Foreskin melanocyte (primary cell): ENCODE measurements at places on chromosomes 7 and 10.

DNA sequence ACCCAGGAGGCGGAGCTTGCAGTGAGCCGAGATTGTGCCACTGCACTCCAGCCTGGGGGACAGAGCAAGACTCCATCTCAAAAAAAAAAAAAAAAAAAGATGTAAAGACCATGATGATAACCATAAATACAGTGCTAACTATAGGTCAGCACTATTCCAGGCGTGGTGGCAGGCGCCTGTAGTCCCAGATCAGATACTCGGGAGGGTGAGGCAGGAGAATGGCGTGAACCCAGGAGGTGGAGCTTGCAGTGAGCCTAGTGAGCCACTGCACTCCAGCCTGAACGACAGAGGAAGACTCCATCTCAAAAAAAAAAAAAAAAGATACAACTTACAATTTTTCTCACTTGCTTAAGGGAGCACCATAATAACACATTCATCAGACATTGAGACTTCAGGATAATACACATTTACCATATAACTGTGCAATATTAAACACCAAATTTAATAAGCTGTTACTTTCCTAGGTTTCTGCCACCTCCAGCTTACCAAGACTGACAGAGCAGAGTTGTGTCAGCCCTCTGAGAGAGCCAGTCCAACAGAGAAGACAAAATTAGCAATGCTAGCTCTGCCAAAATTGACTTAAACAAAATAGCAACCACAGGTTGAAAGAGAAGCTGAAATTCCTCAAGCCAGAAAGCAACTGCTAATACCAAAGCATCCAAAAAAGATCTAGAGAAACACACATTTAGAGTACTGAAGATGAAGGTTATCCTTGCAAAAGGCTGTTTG is 8.2 kb downstream of the DNA2 start:
- no peak for DNase-seq

DNA sequence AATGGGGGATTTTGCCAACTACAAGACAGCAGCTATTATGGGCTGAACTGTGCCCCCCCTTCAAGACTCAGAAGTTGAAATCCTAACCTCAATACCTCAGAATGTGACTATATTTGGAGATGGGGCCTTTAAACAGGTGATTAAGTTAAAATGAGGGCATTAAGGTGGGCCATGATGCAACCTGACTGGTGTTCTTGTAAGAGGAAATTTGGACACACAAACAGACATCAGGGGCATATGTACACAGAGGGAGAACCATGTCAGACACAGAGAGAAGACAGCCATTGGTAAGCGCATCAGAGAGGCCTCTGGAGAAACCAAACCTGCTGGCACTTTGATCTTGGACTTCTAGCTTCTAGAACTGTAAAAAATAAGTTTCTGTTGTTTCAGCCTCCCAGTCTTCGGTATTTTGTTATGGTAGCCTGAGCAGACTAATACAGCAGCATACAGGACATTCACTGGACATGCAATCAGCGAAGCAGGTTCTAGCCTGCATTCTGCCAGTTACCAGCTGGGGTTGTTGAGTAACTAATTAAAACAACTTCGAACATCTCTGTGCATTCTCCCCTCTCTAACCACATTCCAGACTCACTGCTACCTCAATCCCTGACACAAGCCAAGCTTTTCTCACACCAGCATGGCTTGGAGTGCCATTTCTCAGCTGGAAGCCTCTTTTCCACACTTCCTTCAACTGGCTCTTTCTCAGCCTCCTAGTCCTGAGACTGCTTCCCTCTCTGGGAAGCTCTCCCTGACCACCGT is 141.4 kb downstream of the DOCK4 start:
- DNase-seq = no peak

GRCh38 chr10:79347226-79347893 is at the start of gene PPIF:
PPIF (plus strand) TSS chr10:79347469; CDS start chr10:79347549, 80 bp downstream.
- peak; percentile 77 for DNase-seq

- no peak for DNase-seq
Measured at GRCh38 chr7:7375538-7375937, 160.1 kb downstream of the COL28A1 start.

DNA sequence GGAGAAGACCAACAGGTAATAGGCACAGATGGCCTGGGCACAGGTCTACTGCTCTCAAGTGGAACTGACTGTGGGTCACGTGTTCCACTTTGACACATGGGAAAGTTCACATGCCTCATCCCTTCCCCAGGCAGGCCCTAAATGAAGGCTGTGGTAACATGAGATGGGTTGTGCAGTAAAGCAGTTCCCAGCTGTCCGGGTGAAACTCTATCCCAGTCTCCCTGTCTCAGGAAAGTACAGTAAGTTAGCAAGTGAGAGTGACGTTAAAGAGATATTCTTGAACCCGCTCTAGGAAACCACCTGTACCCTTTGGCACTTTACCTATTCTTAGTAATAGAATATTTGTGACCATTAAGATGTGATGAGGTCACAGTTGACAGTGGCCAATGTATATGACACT is 343.7 kb upstream of the AOAH start:
- DNase-seq = no peak

DNA sequence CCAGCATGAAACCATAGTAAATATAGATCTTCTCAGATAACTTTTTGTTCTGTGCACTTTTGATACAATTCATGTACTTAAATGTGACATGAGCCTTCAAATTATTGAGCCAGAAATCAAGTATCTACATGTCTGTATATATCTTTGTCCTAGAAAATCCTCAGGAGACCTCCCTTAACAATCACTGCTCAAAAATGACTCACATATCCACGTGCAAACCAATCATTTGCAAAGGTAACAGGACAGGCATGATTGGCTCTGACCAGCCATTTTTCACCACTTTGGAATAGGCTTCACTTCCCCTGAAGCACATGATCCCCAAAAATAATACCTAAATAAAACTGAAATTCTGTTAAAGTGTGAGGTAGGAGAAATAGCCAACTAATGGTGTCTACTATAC is 902.5 kb downstream of the PCDH15 start:
- no peak for DNase-seq

GRCh38 chr7:29563590-29564495 is at the start of gene PRR15:
PRR15 (plus strand) TSS chr7:29563835; CDS start chr7:29566330, 2,495 bp downstream.
- DNase-seq = no peak
